ENCODE measurements at places on chromosomes 11 and 22.

DNA sequence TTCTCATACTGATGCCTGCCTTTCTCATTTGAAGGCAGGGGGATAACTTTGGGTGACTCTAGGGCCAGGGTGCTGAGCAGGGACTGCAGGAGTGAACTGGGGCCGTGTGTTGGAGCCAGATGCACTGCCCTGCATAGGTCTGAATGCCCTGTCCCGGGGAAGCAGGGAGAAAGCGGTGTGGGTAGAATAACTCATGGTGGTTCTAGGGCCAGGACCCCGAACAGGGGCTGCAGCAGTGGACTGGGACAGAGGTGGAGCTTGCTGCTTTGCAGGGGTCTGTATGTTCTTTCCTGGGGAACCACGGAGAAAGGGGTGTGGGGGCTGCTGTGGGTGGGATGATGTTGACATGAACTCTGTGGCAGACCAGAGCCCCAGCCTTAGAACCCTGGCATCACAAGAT, 52.9 kb downstream of the GAB4 start:
- no peak for DNase-seq

GRCh38 chr11:89420981-89421380, 70.2 kb downstream of the NOX4 start:
- DNase-seq = no peak

- no peak for DNase-seq
Observed at GRCh38 chr22:17218341-17218740, 894 bp downstream of the ADA2 start.

- no peak for DNase-seq
Observed at GRCh38 chr11:78057462-78058055, 6.1 kb upstream of the THRSP start.

- DNase-seq = no peak
Observed at GRCh38 chr11:1927026-1927847, 7.7 kb downstream of the TNNT3 start.

GRCh38 chr11:43947815-43948214, 5.4 kb downstream of the C11orf96 start:
- DNase-seq = no peak

GRCh38 chr11:10443721-10444235, 11.3 kb upstream of the AMPD3 start:
- DNase-seq = no peak

DNA sequence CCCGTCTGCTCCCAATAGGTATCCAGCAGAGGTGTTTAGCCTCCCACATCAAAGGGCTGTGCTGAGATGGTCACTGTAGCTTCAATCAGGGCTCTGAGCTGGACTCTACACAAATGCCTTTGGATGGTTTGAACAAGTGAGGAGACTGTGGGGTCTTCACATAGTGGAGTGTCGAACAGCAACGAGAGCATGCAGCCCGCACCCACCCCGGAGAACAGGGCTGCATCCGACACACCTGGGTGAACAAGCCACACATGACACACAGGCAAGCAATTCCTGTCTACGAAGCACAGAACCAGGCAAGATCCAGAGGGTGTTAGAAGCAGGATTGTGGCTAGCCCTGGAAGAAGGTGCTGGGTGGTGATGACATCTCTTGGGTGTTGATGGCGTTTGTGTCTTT, 58.0 kb upstream of the FGF3 start:
- no peak for DNase-seq

GRCh38 chr11:57482782-57483561, 22.6 kb downstream of the RTN4RL2 start:
- DNase-seq = no peak

DNA sequence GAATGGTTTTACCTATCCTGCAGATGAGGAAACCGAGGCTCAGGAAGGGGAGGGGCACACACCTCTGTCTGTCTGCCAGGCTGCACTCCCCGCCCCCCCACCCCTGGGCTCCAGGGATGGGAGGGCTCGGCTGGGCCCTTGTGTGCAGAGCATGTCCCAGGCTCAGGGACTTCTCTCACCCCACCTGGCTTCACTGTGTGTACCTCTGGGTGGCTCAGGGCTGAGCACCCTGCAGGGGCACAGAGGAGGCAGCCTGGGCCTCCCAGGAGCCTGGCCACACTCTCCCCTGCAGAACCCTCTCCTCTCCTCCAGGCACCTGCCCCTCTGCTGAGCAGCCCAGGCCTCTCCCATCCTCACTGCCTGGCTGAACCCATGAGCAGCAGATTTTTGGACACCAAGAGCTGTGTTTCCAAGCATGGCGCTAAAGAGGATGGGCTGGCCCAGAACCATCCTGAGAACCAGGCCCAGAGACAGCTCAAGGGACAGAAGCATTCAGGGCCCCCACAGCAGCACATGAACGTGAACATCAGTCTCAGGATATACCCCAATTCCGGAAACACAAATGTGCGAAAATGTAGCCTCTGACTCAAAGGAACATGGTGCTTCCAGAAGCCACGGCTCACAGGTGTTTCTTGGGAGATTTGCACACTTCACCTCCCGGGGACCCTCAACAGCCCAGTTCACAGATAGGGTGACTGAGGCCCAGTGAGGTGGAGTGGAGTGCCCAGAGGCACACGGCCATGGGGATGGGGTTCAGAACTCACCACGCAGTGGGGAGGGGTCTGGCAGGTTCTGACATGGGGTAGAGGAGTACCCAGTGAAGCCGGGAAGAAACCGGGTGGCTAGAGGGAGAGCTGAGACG, 10.5 kb downstream of the EMID1 start:
- DNase-seq = no peak

GRCh38 chr11:16184588-16184987, 171.8 kb downstream of the SOX6 start:
- no peak for DNase-seq

GRCh38 chr11:59866397-59866796, at the start of gene TCN1:
Gene TCN1 (minus strand): TSS chr11:59866487. CDS start chr11:59866470, 17 bp downstream.
- DNase-seq = no peak

GRCh38 chr11:130424613-130425140, 3.7 kb downstream of the ADAMTS8 start:
- DNase-seq = no peak

DNA sequence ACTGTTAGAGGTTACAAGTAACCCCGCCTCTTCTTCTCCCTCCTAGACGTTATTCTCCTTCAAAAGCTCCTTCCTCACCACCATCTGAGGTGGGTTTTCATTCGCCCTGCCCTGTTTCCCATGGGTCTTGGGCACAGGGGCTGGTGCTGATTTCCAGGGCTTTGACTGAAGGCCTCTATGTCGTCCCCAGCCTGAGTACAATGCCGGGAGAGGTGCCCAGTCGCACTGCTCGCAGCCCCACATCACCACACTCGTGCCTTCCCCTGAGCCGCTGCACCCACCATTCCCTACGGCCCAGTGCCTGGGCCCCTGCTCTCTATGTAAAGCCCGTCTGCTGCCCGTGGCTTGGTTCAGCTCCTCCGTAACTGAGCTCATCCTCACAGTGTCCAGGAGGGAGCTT, 169.8 kb downstream of the DSCAML1 start:
- no peak for DNase-seq

DNA sequence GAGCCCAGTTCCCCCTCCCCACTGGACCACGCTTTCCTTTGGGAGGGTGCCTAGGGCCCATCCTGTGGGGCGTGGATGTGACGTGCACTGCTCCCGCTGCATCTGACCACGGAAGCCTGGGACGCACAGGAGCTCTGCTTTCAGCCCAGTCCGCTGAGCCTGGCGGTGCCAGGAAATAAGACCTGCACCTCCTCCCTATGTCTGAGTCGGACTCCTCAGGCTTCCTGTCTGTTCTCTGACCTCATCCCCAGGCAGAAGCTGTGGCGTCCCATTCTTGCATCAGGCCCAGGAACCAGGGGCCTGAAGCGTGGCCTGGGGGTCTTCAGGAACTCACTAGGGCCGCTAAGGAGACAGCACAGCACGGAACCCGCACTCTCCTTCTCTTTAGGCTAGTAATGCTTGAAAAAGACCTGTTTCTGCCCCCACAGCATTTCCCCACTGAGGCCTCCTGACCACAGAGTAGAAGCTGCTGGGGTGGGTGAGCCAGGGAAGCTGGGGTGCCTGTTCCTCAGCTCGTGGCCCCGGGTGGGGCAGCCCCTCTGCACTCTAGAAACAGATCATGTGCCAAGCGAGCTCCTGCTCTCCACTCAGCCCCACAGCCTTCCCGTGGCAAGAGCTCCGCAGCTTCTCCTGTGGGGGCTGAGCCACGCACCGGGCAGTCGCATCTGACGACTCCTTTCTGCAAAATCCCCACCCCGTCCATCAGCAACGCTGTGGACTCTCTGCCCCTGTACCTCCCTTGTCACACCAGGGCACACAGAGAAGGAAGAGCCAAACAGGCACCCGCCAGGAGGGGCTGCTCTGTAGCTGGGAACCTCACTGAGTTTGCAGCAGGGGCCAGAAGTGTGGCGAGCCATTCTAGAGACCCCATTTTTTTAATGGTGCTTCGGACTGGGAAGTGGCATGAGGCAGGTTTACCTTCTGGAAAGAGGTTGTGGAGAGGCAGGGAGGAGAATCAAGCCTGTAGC, 22.6 kb downstream of the MOV10L1 start:
- no peak for DNase-seq

DNA sequence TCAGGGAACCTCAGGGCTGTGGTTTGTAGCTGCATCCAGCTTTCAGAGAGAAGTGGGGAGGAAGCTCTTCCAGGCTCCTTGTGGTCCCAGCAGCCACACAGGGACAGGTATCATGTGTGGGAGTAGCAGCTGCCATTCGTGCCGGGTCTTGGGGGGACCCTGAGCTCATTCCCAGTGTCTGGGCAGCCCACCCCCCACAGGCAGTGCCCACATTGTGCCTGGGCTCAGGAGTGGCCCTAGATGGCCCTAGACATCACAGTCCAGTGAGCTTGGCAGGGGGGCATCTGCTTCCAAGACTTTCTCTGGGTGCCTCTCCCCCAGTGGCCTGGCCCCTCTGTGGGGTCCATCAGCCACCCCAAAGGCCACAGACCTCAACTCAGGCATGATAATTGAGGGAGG, 619.7 kb downstream of the BRD1 start:
- DNase-seq = no peak

DNA sequence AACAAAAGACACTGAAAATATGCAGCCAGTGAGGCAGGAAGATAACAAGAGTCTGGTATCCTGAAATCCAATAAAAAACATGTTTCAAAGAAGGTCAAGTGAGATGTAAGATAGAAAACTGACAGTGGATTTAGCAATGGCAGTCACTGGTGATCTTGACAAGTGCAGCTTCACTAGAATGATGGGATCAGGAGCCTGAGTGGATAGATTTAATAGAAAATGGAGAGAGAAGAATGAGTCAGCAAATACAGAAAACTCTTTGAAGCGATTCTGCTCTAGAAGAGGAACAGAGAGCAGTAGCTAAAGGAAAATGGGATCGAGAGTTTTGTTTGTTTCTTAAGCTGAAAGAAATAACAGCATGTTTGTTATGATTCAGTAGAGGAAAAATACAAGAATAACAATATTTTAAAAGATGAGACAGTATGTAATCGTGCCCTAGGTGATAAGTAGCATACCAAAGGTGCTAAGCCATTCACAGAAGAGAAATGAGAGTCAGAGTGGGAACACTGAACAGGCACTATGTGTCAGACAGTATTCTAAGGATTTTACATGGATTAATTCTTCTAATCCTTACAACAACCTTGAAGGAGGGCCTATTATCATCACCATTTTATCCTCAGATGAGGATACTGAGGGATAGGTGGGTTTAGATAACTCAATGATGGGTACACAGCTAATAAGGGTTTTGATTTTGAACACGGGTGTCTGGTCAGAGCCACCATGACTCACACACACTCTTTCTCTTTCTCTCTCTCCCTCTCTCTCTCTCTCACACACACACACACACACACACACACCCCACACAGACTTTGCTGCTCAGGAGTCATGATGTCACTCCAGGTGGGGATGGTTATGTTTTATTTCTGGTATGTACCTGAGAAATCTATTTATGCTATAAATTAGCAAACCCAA, 36.3 kb downstream of the MRE11 start:
- no peak for DNase-seq

Measured in GM12864 (cell line).